NCI-H1105 (cell line): ENCODE measurements at places on chromosomes 12 and 14.
A peak's percentile ranks its signal among the peaks of the same experiment; 100 is the strongest.

GRCh38 chr14:92039063-92039718 lies 668 bp downstream of the TRIP11 start:
- DNase-seq: peak; percentile 37

DNA sequence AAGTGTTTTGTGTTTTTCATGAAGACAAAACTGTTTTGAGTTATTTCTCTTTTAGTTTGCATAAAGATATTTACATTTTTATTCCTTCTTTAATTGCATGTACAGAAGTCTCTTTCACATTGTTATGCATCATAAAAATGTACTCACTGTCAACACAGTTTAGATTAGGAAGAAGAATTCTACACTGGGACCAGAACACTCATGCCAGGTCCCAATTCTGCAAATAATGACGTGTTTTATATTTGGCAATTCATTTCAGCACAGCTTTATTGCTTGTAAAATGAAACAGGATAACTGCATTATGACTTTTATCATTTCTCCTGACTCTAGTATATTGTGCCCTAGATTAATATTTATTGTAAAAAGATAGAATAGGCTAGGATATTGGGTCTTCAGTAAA lies 369.2 kb downstream of the NAV3 start:
- DNase-seq: no peak

DNA sequence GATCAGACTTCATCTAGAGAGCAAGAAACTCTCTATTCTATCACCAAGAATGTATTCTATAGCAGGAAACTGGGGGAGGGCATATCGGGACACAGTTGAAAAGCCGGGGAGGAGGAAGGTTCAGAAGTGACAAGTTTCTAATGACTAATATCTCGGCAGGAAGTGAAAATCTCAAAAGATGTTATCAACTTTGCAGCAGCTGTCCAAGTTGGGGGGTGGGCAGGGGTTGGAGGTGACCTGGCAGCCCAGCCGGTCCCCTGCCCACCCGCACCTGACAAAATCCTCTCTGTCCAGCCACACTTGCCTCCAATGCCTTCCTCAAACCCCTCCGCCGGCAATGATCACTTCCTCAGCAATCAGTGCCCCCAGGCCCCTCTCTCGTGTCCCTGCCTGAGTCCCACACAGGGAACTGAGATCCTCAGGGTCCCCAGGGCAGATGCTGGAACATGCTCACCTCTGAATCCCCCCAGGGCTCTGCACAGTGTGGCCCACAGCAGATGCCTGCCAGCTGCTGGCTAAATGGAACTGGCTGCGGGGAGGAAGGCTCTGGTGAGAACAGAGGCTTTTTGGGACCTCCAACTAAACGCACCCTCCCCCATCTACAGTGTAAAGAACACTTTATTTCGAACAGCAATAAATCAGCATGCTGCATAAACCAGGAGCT lies 43.9 kb downstream of the CCDC88C start:
- DNase-seq: no peak

DNA sequence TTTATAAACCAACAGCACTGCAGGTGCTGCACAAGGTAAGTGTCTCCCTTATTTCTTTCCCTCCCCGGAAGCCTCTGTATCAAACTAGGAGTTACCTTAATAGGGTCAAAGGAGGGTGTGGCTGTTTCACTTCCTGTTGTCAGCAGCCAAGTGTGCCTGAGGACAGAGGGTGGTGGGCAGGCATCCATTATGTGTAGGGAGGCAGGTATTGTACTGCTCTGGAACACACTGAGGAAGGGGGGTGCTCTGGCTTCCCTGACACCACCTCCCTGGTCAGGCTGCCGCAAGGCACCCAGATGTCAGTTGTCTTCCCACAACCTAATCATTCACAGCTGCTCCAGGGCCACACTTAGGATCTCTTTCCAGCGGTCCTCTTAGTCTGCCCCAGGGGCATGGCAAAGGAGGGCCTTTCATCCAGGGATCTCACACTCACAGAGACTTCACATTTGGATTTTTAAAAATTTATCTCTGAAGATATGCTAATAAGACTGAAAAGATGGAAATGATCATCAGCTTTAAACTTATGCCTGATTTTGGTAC lies 132.0 kb upstream of the ARHGAP5 start:
- DNase-seq: no peak

DNA sequence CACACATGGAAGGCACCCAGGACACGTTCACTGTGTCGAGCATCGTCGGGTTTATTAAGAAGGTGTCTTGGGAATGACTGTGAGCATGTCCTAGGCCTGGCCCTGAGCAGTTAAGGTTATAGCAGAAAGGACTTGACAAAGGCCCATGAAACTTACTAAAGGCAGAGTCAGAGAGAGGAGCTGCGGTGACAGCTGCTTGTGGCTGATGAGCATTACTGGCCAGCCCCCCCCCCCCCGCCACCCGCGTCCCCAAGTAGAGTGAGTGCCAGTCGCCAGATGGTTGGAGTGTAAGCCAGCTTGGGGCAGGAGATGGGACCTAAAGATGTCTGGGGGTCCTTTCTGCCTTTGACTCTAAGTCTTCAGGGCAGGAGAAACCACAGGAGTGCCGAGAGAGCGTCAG lies 169.9 kb downstream of the TSPAN9 start:
- DNase-seq: no peak

GRCh38 chr14:101587441-101587911 lies 26.2 kb downstream of the DIO3 start:
- DNase-seq: no peak

DNA sequence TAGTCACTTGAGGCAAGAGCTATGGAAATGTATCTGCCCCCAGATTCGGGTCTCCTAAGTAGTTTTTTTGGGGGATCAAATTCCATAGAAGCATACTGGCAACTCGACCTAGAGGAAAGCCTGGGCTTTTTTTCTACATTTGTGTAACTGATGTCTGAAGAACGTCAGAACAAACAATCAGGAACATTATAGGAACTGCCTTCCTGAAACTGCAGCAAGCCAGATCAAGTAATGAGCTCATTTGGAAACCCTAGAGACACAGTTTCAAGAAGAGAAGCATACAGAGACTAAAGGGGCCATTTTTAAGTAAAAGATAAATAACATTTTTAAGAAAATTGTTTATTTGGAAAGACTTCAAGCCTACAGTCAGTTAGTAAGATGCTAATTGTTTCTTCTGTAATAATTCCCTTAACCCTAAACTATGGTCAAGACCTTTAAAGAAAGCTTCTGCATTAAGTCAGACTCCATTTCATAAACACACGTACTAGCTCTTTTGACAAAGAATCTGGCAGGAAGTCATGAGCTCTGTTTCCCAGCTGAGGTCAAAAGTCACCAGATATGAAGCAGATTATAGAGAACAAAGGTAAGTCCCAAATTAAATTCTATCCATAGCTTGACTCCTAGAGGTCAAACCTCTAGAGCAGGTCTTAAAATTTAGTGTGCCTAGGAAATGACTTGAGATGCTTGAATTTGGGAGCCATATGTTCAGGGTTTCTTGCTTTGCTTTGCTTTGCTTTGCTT lies 112.8 kb downstream of the EGLN3 start:
- DNase-seq: no peak

DNA sequence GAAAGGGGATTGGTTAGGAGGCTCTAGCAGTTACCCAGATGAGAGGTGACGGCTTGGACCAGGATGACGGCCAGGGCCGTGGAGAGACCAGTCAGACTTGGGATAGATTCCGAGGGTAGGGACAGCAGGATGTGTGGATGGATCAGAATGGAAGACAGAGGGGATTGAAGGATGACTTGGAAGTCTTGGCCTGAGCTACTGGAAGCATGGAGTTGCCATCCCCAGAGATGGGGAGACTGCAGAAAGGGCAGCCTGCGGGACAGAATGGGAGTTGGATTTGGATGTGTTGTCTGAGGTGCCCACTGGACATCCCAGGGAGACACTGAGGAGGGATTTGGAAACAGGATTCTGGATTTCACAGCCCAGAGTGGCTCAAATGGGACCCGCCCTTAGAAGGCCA lies 102.3 kb downstream of the CALM1 start:
- DNase-seq: no peak

GRCh38 chr14:31842899-31843298 lies 234.2 kb upstream of the ARHGAP5 start:
- no peak for DNase-seq

- no peak for DNase-seq
Observed at GRCh38 chr12:128852885-128853599, at the start of gene GLT1D1. TSS of gene GLT1D1 (plus strand) at chr12:128853478. CDS start at chr12:128853582, 104 bp downstream.

GRCh38 chr12:114669401-114670290 lies 14.3 kb downstream of the TBX3 start:
- DNase-seq: peak; percentile 33

GRCh38 chr12:16914853-16915252 lies 308.9 kb upstream of the LMO3 start:
- no peak for DNase-seq

GRCh38 chr12:89762498-89763170 lies 54.0 kb upstream of the ATP2B1 start:
- no peak for DNase-seq

- no peak for DNase-seq
Observed at GRCh38 chr14:101889898-101890297, 74.5 kb upstream of the DYNC1H1 start.

DNA sequence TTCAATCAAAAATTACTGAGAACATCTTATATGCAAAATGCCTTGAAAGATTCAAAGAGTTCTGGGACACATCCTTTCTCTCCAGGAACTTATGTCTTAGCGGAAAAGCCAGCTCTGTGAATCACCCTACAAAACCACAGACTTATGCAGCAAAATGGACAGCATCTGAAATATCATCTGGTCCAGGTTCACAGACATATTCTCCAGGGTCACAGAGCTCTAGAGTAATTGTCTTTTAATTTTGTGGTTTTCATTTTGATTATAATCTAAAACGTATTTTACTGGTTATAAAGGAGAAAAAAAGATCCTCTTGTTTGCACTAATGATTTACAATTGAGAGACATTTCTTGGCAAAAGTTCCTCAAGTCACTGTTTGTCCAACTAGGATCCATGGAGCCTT lies 246.2 kb downstream of the MSRB3 start:
- no peak for DNase-seq

DNA sequence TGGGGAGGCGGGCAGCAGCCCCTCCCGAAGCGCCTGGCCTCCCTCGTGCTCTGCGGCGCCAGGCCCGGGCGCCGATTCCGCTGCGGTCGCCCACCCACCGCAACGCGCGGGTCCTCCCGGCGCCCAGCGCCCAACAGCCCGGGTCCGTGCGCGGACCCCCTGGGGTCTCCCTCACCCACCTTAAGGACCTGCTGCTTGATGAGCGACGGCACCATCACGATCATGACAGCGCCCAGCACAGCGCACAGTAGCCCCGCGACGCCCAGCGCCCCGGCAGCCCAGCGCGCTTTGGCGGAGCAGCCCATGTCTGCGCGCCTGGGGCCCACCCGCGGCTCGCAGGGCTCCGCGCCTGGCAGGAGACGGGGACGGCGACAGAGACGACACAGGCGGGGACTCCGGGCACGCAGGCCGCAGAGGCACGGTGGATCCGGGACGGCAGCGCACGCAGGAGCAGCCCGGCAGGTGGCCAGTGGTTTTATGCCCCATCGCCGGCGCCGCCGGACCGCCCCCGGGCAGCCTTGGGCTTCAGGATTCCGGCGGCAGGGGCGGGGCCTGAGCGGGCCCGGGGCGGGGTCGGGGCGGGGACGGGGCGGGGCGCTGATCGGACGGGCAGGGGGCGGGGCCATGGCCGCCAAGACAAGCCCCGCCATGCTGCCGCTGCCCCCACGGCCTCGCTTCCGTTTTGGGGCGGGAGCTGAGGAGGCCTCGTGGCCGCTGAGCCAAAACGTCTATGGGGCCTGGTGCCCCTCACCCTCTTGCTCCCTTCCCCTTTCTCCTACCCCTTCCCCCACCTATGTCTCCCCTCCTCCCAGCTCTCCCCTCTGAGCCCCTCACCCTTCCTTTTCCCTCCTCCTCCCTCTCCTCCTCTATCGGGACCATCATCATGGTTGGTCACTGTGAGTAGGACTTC lies at the start of gene SCARB1:
TSS of gene SCARB1 (minus strand) at position 449 of the 910 bp plus-strand sequence. CDS start at position 305, 144 bp downstream.
- peak; percentile 70 for DNase-seq

DNA sequence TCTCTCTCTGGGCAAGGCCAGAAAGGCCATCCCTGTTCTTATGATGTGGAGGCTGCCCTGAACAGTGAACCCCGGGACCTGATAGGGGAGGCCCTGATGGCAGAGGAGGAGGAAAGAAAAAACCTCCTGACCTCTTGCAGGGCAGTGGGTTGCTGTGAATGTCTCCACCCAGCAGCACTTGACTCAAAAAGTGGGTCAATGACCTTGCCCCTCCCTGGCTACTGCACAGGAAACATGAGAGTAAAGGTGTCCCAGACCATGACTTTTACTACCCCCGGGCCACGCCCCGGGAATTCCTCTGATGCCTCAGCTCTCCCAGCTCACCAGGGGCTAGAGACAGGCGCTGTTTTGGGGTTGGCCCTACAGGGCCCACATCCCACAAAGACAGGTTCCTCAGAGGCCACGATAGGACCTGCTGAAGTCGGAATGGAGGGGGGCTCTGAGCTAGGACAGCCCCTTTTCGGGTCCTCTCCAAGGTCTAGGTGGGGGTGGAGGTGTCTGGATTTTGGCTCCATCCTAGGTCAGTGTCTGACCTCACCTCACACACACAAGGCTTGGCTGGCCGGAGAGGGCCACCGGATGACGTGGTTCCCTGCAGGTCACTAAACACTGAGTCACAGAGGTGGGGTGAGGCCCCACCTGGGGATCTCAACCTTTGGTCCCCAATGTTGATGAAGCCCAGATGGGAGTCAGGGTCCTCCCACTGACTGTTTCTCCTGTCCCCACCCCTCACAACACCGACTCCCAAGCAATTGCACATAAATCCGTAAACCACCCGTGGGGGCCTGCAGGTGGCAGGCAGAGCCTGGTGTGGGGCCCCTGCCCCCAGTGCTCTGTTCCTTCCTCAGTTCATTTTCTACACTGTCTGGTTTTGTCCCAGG lies 1.6 kb downstream of the RHOF start:
- no peak for DNase-seq

DNA sequence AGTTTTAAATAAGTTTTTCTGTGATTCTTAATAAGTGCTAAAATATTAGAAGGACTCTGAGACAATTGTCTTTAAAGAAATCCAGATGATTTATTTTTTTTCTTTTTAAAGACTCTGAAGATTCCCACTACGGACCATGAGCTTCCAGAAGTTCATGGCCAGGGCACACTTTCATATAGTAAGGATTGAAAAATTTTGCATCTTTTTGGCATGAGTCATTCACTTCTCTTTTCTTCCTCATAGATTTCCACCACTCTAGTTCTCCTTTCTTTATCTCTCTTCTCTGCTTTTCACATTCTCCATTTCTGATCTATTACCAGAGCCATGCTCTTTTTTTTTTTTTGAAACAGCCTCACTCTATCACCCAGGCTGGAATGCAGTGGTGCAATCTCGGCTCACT lies 385.8 kb downstream of the FLRT2 start:
- DNase-seq: no peak

- DNase-seq: no peak
Observed at GRCh38 chr14:95361373-95362137, 41.8 kb upstream of the CLMN start.

- DNase-seq: no peak
Observed at GRCh38 chr12:84807249-84807648, 105.3 kb downstream of the SLC6A15 start.
